NCI-H2171 (cell line): ENCODE measurements at places on chromosomes 6 and 20.

GRCh38 chr6:97240222-97240621, 42.8 kb downstream of the MMS22L start:
- DNase-seq, result no peak

- DNase-seq, result no peak
These were observed 48.2 kb downstream of the TSHZ2 start for GRCh38 chr20:53020376-53020775.

DNA sequence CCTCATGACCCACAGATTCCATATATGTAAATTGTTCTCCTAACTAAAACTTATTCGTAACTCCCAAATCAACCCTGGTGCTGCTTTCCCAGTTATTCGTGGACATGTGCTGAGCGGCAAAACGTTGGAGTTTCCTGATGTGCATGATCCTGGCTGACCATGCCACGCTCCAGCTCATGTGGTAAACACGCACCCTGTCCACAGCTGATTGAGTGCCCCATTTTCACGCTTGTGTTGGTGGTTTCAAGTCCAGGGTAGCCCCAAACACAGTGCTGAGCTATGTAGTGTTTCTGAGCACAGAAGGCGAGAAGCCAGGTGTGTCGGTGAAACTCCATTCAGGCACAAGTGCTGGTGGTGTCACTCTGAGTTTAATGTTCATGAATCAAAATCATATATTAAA, 19.1 kb upstream of the FOXC1 start:
- no peak for DNase-seq

GRCh38 chr20:46990017-46990595, 95.5 kb downstream of the EYA2 start:
- DNase-seq, result no peak

GRCh38 chr6:135145063-135145800, 35.9 kb upstream of the MYB start:
- no peak for DNase-seq

GRCh38 chr6:10413262-10413849, 1.5 kb downstream of the TFAP2A start:
- no peak for DNase-seq

DNA sequence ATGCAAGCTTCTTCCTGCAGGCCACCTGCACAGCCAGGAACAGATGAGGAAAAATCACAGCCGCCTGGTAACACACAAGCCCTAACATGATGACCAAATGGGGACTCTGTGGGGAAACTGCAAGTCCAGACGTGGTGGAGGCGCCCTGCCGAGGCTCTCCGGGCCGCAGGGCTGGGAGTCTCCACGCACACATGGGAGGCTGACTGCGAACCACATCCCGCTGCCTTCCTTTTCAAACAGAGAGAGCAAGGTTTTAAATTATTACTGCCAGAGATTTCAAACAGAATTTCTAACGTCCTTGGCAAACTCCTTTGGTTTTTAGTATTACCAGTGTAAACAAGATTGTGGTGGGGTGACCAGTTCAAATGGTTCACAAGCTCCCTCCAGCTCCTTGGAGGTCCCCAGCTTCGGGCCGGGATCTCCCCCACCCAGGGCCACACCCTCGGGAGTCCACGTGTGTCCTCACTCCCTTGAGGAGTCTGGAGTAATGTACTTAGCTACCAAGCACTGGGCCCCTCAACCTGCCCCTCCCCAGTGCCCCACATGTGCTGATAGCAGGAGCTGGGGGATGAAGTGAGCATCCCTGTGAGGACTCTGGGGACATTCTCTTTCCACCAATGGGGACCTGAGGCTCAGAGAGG, 252.7 kb downstream of the TAF4 start:
- DNase-seq, result no peak

DNA sequence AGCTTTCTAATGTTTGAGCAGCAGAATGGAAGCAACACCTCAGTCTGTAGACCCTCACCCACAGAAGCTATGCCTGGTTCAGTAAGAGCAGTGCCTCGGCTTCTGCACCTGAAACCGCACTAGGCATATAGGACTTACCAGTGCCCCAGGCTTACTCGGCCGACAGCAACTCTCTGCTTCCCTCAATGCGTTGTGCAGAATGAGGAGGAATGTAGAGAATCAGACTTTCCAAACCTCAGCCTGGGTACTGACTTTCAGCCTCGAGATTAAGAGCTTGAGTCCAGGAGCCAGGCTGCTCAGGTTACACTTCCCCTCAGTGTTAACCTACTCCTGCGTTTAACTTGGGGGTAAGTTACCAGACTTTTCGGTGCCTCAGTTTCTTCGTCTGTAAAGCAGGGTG, 8.6 kb downstream of the EYA2 start:
- DNase-seq, result no peak

- DNase-seq, result no peak
These were observed 1.3 kb downstream of the SLA2 start for GRCh38 chr20:36644706-36645095.

GRCh38 chr20:21503345-21503744, 10.5 kb downstream of the NKX2-2 start:
- no peak for DNase-seq

DNA sequence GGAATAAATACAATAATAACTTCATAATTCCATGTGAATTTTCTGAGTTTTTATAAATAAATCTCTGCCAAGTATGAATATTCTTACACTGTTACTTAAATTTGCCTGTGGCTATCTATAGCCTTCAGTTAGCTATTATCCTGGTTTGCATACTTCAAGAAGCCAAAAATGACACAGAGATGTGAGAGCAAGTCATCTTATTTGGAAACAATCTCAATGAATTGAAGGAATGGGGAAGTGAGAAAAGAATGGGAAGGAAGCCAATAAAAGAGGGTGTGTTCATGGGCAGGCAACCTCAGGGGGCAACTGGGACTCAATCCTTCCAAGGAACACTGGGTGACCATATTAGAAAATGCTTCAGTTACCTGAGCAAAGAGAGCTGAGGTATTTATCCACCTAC, 9.9 kb downstream of the HAO1 start:
- no peak for DNase-seq

- no peak for DNase-seq
These were observed 71.3 kb downstream of the TFAP2B start for GRCh38 chr6:50889935-50890334.

DNA sequence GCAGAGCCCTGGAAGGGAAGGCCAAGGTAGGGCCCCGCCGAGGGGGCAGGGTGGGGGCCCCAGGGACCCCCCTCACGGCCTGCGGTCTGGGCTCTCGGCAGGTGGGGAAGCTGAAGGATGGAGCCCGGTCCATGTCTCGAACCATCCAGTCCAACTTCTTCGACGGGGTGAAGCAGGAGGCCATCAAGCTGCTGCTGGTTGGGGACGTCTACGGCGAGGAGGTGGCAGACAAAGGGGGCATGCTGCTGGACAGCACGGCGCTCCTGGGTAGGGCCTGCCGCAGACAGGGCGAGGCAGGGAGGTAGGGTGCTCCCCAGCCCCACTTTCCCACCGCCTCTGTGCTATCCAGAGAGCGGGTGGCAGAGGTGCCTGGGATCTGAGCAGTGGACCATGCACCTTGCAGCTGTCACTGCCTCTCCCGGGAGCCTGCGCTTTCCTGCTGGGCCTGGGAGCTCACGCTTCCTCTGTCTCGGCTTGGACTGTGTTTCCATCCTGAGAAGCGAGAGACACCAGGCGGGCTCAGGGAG, 83.1 kb downstream of the SYNJ2 start:
- DNase-seq, result peak; percentile 84

GRCh38 chr6:87824958-87825491, 123.0 kb upstream of the AKIRIN2 start:
- DNase-seq, result no peak

DNA sequence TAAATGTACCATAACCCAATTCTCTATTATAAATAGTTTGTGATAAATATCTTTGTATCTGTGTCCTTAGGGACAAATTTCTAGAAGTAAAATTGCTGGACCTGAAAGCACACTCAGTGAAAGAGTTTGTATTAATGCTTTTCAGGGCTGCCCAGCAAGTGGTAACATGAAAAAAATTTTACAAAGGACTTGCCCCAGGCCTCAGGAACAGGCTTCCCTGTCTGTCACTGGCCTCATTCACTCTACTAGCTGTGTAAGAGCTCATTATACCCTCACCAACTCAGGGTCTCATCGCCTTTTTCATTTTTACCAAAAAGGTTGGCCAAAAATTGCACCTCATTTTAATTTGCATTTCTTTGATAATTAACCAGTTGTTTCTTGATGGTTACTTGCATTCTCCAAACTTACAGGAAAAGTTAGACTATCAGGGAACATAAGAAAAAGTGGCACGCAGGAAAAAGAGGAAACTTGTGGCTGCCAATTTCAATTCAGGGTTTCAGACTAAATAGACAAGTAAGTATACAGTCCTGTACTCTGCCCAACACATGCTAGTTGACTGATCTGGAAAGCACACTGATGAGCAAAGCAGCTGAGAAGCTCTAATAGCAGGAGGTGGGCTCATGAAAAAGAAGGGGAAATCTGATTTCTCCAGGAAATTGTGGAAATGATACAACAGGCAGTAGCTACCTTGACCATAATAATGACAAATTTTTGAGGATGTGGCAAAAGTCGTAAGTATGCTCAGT, 161.5 kb downstream of the KIF6 start:
- no peak for DNase-seq

GRCh38 chr20:2820084-2820895, 4.1 kb downstream of the TMEM239 start:
- DNase-seq, result no peak

DNA sequence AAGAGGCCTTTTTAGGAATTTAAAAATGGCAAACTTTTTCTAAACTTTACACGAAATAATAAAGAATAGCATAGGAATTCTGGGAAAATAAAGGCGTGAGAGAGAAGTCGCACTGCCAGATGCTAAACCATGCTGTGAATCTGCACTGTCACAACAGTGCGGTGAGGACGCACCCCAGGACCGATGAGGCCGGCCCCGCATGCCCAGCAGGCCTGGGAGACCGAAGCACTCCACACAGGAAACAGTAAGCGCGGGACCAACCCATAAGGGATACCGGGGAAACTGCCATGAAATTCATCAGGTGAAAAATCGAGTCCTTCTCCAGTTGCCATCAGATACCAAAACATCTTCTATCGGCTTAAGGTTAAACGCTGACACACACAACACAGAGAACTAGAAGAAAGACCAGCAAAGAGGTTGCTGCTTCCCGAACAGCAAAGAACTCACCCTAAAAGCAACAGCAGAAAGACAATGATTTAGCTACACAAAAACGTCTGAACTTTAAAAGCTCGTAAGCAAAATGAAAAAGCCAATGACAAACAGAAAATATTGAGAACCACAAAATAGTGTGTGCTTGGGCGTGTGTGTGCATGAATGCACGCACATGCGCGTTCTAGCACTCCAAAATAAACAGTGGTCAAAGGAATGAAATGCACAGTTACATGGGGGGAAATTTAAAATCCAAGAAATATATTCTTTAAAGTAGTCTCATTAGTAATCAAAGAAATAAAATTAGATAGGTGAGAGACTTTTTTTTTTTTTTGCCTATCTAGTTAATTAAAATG, 15.4 kb downstream of the RAMACL start:
- no peak for DNase-seq

DNA sequence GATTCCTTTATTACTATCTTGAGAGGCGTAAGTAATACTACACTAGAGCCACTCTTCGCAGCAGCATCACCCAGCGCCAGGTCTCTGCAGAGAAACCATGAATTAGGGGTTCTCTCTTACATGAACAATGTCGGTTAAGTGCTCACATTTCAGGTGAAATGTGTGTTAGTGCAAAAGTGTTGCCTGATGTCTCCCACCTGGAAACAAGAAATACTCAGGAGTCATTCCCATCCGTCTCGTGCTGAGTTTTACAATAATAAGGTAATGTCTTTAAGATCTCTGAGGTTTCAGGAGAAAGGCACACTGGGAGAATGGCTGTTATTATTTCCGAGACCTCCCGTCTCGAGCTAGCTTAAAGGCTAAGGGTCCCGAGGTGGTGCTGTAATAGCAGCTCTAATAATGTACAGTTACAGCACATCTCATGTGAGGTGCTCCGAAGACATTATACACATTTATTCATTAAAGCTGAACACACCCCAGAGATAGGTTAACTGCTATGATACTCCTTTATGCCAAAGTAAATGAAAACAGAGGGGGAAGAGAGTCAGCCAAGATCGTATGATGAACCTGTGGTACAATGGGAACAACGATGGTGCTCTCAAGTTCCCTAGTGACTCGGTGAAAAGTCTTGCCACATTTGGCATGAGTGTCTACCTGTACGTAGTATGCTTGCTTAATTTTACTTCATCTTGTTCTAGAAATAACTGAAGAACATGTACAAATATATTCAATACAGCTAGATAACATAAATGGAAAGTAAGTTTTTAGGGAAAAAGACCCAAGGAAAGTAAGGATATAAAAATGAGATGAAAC, 458.3 kb upstream of the CITED2 start:
- no peak for DNase-seq

GRCh38 chr20:32585011-32585585, at the start of gene NOL4L:
NOL4L (minus strand) TSS chr20:32585333; CDS start chr20:32584890, 443 bp downstream.
- DNase-seq, result peak; percentile 70

DNA sequence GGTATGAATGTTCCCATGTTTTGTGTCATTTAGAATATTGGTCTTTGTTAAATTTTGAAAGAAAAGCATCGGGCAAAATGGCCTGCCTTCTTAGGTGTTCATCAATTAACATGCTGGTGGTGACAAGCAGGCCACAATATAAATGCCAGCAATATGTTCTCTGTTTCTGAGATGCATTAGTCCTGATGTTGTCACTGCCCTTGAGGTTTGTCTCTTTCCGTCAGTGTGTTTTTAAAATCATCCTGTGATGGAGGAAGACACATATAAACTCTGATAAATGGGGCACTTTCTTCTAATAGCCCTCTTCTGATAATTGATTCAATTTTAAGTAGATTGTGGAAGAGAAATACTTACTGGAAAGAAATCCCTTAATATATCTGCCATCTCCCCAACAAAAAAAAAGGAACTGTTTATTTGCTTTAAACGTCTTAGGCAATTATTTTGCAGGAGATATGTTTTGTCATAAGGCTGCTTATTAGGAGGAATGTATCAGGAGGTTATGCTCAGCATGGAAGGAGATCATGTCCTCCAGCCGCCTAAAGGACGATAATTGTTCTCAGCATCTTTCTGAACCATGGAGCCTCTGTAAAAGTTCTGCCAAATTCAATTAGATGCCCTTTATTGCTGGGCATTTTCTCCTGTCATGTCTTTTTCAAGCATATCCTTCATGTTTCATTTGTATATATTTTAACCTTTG, 134.1 kb downstream of the COL9A1 start:
- no peak for DNase-seq

GRCh38 chr20:24863356-24863755, 85.7 kb upstream of the CST7 start:
- DNase-seq, result no peak

- no peak for DNase-seq
These were observed 227.6 kb downstream of the ALDH8A1 start for GRCh38 chr6:134722200-134722870.

GRCh38 chr20:58828136-58828535, 22.6 kb downstream of the GNAS-AS1 start:
- no peak for DNase-seq

DNA sequence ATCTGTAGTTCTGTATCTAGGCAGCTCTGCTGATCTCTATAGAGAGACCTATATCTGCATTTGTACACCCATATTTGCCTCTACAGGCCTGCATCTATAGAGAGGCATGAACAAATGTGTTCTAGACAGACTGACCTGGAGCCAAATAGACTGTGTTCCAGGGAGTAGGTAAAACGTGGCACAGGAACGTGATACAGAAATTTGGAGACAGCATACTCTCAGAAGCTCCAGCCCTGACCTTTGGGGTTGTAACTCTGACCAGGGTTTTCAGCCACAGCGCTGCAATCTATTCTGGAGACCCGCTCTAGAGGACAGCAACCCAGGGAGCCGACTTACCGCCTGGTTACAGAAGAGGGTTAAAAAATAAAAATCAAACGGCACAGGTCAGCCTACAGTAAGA, 983 bp downstream of the RBBP9 start:
- DNase-seq, result no peak
